ENCODE measurements at places on chromosomes 6 and 20.

DNA sequence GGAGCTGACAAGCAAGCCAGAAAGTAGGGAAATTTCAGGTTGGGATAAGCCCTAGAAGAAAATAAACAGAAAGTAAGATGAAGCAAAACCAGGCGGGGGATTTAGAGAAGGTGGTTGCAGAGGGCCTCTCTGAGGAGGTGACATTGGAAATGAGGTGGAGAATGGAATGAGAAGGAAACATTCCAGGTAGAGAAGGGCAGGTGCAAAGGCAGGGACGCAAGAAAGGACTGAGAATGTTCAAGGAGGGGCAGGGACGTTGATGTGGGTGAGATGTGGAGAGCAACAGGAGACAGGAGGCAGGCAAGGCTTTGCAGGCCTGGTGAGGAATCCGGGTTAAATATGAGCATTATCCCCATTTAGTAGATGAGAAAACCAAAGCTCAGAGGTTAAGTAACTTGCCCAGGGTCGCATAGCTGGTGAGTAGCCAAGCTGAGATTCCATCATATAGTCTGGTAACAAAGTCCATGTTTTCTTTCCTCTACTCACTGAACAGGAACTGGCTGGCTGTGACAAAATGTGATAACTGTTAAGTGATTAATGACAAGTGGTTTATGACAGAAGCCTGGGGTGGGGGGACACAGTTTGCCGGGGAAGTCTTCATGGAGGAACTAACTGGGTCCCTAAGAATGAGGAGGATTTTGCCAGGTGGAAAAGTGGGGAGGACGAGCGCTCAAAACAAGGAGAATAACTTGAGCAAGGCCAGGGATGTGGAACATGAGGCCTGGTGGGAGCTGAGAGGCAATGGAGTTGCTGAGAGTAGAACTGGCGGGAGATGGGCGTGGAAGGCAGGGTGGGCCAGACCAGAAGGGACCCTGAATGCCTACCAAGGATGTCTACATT lies 32.6 kb downstream of the MRPL14 start:
- no peak for DNase-seq

DNA sequence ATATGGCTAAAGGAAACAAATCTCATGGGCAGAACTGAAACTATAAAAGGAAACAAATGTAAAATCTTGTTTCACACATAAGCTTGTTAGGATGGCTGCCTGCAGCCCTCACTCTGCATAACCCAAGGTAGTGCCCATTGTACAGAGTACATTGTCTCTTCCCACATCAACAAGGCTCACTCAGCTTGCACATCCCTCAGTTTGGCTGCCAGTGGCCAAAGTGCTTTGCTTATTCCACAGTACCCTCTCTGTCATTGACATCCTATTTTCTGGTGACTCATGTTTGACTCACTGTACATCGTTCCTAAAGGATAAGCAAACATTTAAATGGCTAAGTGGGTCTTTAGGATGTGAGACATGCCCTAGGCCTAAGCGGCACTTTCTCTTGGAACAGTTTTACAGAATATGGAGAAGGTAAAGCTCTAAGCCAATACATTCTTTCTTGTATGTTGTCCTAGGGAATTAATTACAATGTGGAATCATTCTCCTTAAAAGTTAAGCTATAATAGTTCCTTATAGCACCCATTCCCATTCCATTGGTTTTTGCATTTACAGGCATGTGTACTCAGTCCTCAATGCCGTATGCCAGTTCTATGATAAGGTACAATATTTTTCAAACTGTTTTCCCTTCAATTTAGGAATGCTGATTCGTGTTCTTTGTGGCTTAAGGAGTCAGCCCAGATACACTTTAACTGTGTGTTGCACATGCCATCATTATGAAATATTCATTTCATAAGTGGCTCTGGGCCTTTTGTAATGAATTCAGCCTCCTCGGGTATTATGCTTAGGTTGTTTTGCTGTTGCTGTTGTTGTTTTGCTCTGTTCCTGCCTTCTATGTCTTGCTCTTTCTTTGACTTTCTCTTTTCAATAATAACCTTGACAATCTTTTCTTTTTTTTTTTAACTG lies 5.5 kb downstream of the ANKEF1 start:
- DNase-seq: no peak

- DNase-seq: no peak
Observed at GRCh38 chr20:5024103-5024502, 22.8 kb upstream of the SLC23A2 start.

DNA sequence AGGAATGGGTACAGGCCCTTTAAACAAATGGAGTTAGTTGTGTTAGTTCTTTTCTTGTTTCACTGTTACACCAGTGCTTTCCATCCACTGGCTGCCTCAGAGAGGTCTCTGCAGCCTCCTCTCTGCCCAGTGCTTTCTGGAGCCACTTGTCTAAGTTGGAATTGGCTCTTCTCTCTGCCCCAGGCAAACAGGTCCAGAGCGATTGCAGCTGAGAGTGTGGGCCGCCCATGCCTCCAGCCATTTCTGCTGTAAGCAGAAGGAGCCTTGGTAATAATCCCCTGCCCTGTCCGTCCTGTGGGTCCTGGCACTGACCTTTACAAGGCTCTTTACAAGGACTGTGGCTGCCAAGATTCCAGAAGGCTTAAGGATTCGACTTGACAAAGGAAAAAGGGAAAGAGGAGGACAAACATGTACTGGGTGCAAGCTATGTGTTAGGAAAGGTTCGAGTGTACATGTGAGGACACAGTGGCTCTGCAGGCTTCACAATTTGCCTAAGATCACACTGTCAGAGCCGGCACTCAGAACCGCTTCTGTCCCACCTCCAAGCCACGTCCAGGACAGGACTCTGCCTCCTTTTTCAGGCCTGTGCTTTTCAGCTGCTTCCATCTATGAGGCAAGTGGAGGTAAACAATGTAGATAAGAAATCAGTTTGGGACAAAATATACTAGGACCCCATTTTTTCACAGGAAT lies 88.5 kb downstream of the POPDC3 start:
- no peak for DNase-seq

GRCh38 chr6:27624694-27625262 lies 151.9 kb upstream of the ZNF184 start:
- no peak for DNase-seq

All from activated T-cell treated with anti-CD3 and anti-CD28 coated beads for 48 hours (primary cell).